Muscle of leg (tissue), 16 donors: ENCODE measurements at places on chromosomes 3 and 15. TPM values are rescaled to one million over a fixed set of nuclear protein-coding genes. Genes with fewer than 3 reads are reported as not detected.

DNA sequence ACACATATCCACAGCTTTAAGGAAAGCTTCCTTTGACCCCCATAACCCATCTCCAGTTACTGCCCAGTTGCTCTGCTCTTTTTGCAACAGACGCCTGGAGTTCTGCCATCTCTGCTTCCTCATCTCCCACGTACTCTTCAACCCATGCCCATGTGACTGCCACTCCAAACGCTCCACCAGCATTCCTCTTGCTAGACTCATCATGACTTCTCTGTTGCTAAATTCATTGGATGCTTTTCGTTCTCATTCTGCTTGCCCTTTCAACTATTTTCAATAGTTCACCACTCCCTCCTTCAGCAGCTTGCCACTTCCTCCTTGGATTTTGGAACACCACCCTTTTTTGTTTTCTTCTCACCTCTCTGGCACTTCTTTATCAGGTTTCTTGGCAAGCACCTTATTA is 2.7 kb upstream of the KNSTRN start:
- peak; percentile 87 for DNase-seq
- peaks cover 16% of the 10 kb centered on the region for H3K4me1 ChIP-seq
- no peaks in the 10 kb centered on the region for H3K27me3 ChIP-seq
- H3K27ac ChIP-seq, result peak overlapping the region; percentile 62

GRCh38 chr3:184466413-184466960 is 86.6 kb downstream of the CHRD start:
- DNase-seq, result peak; percentile 55
- H3K4me3 ChIP-seq, result no peak overlapping the region
- peaks cover 16% of the 10 kb centered on the region for H3K4me1 ChIP-seq

ZNF385D gene
- 10.6 TPM for total RNA-seq

TMEM212 gene
- total RNA-seq, result 0.09 TPM

- H3K27ac ChIP-seq, result no peak overlapping the region
- H3K27me3 ChIP-seq, result no peaks in the 10 kb centered on the region
- H3K4me1 ChIP-seq, result peaks cover 7% of the 10 kb centered on the region
- H3K4me3 ChIP-seq, result no peak overlapping the region
- H3K36me3 ChIP-seq, result no peaks in the 10 kb centered on the region
- DNase-seq, result peak; percentile 57
These were observed 110.0 kb downstream of the EPHB1 start for GRCh38 chr3:134904776-134905646.

TRH gene
- 0.13 TPM for total RNA-seq

GRCh38 chr3:177618873-177619733 is 421.8 kb upstream of the TBL1XR1 start:
- H3K27me3 ChIP-seq, result no peaks in the 10 kb centered on the region
- H3K4me1 ChIP-seq, result peaks cover 11% of the 10 kb centered on the region
- peak; percentile 53 for DNase-seq
- H3K4me3 ChIP-seq, result no peak overlapping the region
- no peaks in the 10 kb centered on the region for H3K36me3 ChIP-seq

- no peak overlapping the region for H3K4me3 ChIP-seq
- H3K27me3 ChIP-seq, result no peaks in the 10 kb centered on the region
- no peak for DNase-seq
- H3K4me1 ChIP-seq, result no peaks in the 10 kb centered on the region
- H3K27ac ChIP-seq, result no peak overlapping the region
These were observed 369.3 kb downstream of the LPP start for GRCh38 chr3:188523291-188523690.

ALG1L2 gene
- 0.40 TPM for total RNA-seq

DNA sequence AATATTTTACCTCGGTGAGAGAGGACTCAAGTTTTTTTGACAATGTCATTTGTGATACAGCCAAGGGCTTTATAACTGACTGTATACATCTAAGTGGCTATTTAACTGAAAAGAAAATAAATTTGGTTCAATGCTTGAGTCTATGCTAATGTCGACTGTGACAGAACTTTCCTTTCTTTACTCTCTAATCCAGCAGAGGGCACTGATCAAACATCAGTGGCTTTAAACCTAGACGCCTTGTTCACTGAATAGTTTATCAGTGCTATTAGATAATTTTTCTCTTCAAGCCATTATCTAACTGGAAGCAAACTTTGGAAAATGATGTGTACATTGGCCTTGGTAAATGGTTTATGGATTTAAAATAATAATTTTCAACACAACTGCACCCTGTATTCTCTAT is 285.1 kb downstream of the CHL1 start:
- H3K4me3 ChIP-seq, result no peak overlapping the region
- H3K27ac ChIP-seq, result no peak overlapping the region
- peak; percentile 30 for DNase-seq
